CD8-positive, alpha-beta memory T cell (primary cell): ENCODE measurements at places on chromosomes 5 and 9.

DNA sequence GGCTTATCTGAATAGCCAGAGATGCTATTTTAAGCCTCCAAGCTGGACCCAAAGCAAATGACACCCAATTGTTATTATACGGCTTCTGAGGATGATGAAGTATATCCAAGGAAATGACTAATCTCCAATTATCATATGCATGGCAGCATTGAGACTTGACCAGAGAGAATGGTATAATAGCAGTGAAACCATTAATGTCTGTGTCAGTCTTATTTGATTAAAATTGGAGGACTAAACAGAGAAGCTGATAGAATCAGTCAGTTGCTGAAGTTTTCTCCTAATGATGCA is 200.5 kb downstream of the EFNA5 start:
- no peak for DNase-seq

DNA sequence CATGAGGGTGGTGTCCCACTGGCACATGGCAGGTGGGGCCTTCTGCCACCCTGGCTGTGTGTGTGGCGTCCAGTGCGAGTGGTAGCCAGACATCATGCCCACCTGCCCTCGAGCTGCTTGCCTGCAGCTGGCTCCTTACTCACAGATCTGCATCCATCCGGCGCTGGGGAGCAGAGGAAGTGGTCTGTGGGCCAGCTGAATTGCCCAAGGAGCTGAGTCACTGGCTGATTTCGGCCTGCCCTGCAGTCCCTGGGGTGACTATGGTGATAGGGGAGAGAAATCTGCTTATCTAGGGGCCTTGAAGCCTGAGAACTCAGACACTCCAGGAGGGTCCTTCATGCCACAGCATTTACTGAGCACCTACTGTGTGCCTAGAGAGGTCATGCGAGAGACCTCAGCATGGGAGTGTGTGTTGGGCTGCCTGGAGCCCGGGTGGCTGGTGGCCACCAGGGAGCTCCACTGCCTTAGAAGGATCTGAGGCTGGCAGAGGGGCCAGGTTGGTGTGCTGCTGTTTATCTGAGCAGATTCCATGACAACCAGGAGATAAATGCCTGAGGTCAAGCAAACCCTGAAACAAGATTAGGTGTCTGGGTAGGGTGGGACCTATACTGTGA is 57.1 kb downstream of the SLC22A5 start:
- DNase-seq: peak; percentile 83

DNA sequence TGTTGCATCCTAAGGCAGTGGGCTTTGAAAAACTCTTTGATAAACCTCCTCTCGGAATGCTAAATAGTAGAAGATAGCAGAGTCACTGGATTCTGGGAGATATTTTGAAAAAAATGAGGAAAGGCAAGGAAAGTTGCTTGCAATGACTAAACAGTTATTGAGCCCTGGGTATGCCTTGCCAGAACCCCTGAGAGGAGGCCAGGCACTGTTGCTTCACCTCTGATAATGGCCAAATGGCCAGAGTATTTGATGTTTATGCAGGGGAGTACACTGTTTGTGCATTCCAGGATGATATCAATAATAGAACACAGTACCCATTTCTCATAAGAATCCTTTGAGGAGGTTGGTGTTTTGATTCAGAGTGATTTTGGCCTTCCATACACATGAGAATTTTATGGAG is 935.1 kb upstream of the WWC1 start:
- no peak for DNase-seq

DNA sequence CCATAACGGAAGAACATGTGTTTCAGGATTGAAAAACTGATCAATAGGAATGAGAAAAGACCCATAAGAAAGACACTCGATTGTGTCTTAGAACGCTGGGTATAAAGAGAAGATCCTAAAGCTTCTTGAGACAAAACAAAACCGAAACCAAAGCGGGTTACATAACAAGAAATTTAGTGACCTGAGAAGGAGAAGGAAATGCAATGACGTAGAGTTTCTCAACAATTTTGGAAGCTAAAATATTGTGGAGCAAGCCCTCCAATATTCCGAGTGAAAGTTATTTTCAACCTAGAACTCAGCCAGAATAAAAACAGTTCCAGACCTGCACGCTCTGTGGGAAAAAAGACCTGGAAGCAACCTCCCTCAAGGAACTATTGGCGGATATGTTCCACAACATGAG is 81.9 kb upstream of the FREM1 start:
- DNase-seq: peak; percentile 3

GRCh38 chr5:165497707-165498106 is 1992.3 kb downstream of the MAT2B start:
- no peak for DNase-seq

DNA sequence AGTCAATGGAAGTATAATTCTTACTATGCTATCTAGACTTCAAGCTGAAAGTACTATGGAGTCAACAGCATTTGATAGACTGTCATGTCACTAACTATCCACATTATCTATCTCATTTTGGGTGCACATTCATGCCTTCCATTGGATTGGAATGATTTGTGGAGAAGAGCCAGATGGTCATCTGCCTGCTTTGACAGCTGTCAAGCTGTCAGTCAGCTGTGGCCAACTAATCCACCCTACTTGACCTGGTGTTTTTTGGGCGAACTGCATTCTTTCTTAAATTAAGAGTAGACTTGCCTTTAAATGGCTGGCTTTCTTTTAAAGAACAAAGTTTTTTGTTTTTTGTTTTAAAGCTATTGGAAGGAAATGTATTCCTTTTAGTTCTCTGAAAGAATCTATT is 151.5 kb downstream of the DCP2 start:
- no peak for DNase-seq

GRCh38 chr5:74199436-74200210 is 440.9 kb downstream of the ENC1 start:
- no peak for DNase-seq

GRCh38 chr5:131193106-131193505 is 22.4 kb downstream of the LYRM7 start:
- no peak for DNase-seq

DNA sequence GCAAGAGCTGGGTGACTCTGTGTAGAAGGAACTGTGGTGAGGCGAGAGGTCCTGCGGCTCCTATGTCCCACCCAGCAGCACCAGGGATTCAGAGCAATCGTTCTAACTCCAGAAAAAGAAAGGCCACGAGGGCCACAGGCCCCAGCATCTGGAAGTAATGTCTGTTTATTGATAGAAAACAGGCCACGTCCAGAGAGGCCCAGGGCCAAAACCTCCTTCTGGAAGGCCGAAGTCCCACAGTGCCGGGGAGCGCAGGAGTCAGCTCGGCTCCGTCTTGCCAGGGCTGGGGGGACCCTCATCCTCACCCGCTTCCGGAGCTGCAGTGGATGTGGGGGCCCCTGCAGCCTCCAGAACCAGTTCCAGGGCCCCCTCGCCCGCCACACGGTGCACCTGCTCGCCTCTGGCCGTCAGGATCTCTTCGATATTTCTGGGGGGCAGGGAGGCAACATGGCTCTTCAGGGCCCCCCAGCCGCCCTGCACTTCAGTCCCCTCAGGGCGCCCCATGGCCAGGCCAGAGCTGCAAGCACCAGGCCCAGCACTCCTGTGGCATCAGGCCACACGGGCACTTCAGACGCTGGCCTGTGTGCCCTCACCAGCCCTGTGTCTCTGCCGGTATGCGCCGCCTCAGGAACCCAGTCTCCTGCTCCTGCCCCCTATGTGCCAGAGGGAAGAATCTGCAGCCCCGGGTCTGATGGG is 1.6 kb downstream of the DNLZ start:
- DNase-seq: no peak

DNA sequence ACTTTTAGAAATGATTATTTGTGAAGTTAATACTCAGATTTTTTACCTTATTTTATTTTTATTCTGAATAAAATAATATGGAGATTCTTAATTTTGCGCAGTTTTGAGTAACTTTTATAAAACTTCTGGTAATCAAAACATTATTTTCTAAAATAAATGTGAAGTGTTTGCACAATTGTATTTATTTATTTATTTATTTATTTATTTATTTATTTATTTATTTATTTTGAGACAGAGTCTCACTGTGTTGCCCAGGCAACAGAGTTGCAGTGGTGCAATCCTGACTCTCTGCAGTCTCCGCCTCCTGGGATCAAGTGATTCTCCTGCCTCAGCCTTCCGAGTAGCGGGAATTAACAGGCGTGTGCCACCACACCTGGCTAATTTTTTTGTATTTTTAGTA is 73.5 kb downstream of the RPS6 start:
- no peak for DNase-seq

- DNase-seq: no peak
Measured at GRCh38 chr5:164370841-164371240, 865.4 kb downstream of the MAT2B start.

GRCh38 chr9:91741522-91741921 is 208.5 kb downstream of the ROR2 start:
- DNase-seq: no peak

DNA sequence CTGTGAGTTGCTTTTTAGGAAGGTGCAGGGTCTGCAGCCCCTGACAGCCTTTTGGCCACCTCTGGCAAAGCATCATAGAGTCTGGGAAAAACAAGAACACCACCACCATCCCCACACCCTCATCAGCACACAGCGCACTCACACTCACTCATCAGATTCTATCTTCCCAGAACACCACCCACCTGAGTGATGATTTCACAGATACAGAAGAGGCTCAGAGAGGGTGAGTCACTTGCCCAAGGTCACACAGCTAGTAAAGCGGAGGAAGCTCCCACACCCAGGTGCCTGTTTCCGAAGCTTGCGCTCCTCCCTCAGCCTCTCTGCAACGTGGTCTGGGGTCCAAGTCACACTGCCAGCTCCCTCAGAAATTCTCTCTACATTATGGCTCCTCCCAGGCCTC is 41.8 kb upstream of the HRH2 start:
- no peak for DNase-seq

DNA sequence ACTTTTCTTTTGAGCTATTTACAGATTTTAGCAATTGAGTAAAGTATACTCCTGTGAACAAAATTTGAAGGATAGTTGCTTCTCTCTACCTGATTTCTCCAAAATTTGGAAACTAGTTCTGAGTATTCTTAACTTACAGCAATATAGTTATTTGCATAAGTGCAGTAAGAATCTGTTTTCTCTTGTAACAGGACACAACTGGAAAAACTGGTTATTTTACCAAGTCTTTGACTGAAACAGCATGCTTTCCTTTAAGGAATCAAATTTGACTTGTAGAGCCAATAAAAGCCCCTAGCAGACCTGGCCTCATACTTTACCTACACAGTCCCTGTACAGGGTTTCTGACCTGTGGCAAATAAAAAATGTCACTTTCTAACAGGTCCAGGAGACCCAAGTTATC is 301.9 kb upstream of the POU5F2 start:
- no peak for DNase-seq

GRCh38 chr9:137429546-137429890 is 6.3 kb downstream of the NOXA1 start:
- no peak for DNase-seq

GRCh38 chr5:178115136-178115813 is 1.9 kb downstream of the N4BP3 start:
- peak; percentile 41 for DNase-seq

DNA sequence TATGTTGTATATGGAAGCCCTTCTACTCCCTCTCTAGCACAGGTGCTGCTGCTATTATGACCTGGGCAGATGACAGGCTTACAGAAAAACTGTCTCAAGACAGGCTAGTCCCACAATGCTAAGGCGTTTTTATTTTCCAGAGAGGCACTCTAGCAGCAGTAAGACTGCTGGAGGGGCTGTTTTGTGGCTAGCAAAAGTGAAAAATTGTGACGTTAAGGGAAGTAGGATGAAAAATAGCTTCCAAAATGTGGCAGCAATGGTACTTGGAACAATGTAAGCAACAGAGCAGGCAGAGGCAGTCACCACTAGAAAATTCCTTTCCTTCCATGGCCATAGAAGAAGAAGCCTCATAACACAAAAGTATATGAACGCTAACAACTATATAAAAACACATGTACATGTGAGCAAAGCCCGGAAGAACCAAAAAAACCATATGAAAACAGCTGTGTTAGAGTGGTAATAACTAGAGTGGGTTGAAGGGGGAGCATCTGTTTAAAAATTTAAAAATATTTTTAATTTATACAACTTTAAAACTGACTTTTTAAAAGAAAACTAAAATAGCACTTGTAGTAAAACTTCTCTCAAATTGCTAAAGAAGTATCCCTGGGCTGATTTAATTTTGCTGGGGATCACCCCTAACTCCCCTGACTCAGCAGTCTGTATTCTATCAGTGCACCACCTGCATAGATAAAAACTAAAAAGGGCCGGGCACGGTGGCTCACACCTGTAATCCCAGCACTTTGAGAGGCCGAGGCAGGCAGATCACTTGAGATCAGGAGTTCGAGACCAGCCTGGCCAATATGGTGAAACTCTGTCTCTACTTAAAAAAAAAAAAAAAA is 30.6 kb downstream of the CLINT1 start:
- DNase-seq: no peak

DNA sequence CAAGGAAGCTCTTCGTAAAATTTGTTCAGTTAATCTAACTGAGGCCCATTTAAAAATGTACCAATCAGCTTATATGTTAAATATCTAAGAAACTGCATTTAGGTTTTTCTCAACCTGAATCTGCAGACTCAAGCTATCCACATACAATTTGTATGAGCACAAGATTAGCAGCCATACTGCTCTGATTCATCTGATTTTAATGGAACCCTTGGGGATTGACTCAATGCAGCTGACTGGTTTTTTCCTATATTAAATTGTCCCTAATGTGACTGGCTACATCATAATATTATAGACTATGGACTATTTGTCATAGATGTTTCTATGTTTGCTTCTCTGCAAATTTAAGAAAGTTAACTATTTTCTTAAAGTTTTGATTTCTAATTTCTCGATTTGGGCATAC is 451.0 kb upstream of the TUSC1 start:
- no peak for DNase-seq

DNA sequence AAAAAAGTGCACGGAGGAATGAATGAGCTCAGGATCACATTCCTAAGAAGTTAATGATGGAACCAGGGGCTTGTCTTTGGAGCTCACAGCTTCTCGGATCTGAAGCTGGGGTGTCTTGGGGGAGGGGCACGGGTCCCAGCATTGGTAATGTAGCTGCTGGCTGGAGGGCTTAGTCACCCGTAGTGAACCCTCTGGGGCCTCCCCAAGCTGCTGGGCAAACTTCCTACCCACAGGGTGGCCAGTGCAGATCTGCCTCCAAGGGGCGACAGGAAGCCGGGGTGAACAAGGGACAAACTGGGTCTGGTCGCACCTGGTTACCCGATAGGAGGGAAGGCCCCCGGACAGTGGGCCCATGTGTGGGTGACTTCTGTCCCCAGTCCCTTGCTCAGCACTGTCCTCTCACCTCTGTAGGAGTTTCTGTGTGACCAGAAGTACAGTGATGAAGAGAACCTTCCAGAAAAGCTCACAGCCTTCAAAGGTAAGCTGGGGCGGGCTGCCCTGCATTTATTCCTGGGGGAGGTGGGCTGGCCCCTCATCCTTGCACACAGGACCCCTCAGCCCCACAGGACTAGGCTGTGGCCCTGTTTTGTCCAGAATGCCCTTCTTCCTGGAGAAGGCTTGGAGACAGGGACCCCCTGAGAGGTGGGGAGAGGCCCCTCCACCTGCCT is 14.1 kb upstream of the NUP214 start:
- no peak for DNase-seq

DNA sequence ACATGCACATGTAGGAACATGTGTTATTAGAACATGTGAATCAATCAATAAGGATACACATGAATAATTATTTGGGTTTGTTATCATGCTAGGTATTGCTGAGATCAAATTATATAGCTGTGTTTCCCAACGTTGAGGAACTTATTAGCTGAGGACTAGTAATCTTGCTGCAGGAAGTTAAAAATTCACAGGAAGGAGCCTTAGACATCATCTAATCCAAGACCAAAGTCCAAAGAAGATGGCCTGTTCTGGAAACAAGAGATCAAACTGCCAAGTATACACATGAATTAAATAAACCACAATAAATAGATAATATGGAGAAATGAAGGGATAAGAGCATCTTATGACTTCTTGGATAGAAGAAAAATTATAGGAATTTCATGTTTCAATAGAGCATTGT is 19.9 kb downstream of the POU5F2 start:
- no peak for DNase-seq
